ENCODE measurements at places on chromosomes 7 and 10. TPM values are rescaled to one million over a fixed set of nuclear protein-coding genes. Genes with fewer than 3 reads are reported as not detected.

- no peak for DNase-seq
These were observed 111.2 kb downstream of the PON1 start for GRCh38 chr7:95213148-95213547.

DNA sequence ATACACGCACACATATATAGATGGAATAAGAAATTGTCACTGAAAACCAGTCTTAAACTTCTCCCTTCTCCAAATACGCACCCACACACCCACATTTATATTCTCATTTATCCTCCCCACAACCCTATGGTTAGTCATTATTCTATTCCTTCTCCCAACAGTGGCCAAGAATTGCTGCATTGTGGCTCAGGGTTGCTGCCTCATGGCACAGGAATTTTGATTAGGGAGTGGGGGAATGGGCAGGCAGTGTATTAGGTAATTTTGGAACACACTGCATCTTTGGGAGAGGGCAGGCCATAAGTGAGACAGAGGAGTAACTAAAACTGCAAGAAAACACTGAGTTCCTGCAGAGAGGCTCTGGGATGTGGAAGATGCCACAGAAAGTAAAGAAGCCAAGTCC is 35.7 kb downstream of the NAPEPLD start:
- no peak for DNase-seq

The VENTX gene
- 0.27 TPM for polyA plus RNA-seq

The FGL2 gene
- 33.2 TPM for polyA plus RNA-seq

The VOPP1 gene
- polyA plus RNA-seq, result 63.1 TPM

The AQP1 gene
- polyA plus RNA-seq, result 206 TPM

GRCh38 chr7:2359610-2360009 is 5.0 kb downstream of the EIF3B start:
- DNase-seq, result no peak

The GPR22 gene
- 0.20 TPM for polyA plus RNA-seq

DNA sequence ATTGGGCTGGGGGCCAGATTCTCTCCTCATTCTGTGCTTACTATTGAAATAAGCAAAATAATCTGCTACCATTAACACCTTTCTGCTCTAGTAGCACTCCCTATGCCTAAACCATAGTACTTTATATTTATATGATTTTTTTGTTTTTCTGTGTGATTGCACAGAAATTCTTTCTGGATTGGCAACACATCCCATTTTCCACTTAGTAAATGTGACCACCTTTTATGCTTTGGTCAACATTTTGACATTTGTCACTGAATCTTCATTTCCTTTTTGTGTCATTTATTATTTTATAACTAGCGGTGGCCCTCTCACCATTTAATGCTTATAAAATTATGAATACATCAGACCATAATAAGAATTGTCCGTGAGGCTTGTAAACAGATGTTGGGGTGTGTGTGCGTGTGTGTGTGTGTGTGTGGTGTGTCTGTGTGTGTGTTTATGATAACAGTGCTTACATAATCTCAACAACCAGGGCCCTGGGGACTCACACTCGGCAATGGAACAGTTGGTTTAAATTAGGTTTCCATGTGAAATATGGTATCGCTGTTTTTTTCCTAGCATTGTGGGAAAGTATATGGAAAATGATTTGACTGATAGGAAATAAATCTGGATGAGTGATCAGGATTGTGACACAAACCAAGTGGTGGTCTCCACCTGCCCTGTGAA is 138.9 kb downstream of the NOC3L start:
- no peak for DNase-seq

DNA sequence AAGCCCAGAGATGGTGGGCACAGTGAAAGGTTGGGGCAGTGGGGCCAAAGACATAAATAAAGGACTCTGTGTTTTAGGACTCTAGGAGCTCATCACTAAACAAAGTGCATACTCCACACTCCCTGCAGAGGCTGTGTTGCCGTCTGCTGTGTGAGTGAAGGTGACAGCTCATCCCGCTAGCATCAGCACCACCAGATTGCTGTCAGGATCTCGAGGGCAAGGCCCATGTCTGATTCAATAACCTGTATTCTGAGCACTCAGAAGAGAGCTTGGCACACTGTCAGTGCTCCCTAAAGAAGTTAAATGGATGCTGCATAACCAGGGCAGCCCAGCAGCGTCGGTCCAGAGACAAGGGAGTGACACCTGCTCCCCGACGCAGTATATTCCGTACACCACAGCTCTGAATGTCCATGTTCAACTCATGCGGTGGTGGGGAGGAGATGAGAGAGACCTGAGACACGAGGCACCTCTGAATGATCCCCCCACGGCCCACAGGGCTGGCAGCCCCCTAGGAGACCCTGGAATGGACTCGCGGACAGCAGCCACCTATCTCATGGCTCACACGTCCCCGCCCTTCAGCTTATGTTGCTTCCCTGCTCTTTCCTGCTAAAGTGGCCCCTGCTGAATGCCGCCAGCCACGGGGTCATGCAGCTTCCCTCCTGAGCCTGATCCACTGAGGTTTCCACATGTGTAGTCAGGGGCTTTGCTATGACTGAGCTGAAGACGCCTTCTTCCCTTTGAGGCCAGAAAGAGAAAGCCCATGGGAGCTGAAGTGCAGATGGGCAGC is 132.7 kb upstream of the KCNMA1 start:
- no peak for DNase-seq

GRCh38 chr7:150325110-150325611 is 1.8 kb upstream of the ACTR3C start:
- DNase-seq, result no peak

DNA sequence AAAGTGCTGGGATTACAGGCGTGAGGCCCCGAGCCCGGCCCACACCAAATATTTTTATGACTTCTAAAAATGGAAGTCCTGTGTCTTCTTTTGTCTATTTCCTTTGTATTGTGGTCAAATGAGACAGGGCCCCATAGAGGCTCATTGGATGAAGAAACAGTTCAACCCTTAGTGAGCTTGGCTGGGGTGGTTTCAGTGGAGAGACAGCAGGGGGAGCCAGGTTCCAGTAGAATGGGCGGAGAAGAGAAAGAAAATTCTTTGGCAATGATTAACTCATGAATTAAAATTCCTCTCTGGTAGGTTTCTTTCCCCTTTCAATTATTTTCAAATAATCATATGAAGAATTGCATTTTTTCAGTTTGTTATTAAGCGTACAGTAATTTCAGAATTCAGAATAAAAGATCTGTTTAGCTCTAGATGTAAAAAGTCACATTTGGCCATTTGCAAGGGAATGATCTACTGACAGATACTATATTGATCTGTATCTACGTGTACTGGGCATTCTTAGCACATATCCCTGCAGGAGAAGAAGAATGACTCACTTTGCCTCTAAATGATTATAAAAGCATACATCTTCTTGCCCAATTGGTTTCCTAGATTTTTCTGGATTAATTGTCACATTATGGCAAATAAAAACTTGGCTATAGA is 43.2 kb downstream of the PNLIPRP3 start:
- no peak for DNase-seq
